NCI-H1092 (cell line): ENCODE measurements at places on chromosomes 6 and 20.

DNA sequence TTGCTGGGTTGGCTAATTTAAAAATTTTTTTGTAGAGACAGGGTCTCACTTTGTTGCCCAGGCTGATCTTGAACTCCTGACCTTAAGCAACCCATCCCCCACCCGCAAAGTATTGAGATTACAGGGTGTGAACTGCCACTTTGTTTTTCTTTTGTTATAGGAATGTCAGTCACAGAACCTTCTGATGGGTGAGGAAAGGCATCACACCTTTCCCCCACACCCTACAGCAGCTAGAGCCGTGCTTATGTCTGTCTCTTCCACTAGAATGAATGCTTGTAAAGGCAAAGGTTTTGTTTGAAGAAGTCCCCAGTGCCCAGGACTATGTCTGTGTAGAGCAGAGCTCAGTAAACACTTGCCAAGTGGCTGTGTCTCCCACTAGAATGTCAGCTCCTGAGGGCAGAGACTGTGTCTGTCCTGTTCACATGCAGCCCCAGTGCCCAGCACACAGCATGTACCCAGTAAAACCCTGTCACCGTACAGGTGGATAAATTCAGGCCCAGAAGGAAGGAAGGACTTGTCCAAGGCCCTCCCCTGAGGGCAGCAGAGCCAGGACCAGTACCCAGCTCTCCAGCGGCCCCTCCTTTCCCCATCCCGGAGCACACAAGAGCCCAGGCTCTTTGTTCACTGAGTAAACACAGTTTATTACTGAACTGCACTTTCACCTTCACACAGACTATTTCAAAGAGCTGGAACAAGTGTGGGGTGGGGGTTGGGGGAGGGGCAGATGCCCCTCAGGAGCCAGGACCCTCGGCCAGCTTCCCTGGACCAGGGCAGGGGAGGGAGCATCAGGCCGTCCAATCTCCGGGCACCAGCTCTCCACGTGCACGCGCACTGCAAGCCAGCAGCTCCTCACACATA is 26.4 kb downstream of the COX4I2 start:
- DNase-seq: peak; percentile 26

DNA sequence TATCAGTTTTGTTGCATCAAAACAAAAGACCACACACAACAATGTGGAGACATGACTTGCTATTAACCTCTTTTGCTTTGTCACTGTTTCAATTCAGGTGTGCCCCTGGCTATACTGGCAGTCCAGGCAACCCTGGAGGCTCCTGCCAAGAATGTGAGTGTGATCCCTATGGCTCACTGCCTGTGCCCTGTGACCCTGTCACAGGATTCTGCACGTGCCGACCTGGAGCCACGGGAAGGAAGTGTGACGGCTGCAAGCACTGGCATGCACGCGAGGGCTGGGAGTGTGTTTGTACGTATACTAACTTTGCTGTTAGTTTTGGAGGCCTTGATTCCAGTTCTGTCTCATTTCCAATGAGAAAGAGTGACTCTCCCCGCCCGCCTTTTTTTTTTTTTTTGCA is 356.9 kb downstream of the ARHGAP18 start:
- no peak for DNase-seq

DNA sequence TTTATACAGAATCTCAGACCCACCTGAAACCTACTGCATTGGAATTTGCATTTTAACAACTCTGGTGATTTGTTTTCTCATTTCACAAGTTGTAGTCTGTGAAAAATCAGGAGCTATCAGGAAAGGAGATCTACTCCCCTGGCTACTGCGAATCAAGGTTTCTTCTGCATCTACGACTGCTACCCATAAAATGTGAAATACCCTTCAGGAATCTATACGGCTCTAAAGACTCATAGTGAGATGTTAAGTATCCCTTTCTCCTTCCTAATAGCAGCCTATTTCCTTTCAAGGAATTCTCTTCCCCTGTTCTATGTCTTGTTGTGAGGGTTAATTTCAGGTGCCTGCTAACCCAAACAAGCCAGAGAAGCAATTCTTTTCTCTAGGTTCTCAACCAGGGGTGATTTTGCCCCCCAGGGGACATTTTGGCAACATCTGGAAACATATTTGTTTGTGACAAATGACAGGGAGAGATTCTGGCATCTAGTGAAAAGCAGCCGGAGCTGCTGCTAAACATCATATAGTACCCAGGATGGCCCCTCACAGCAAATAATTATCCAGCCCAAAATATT is 26.3 kb downstream of the WFDC3 start:
- no peak for DNase-seq

- no peak for DNase-seq
Measured at GRCh38 chr6:48713612-48714011, 602.6 kb upstream of the PTCHD4 start.

GRCh38 chr6:44192428-44193041 is 24.2 kb upstream of the MYMX start:
- no peak for DNase-seq

DNA sequence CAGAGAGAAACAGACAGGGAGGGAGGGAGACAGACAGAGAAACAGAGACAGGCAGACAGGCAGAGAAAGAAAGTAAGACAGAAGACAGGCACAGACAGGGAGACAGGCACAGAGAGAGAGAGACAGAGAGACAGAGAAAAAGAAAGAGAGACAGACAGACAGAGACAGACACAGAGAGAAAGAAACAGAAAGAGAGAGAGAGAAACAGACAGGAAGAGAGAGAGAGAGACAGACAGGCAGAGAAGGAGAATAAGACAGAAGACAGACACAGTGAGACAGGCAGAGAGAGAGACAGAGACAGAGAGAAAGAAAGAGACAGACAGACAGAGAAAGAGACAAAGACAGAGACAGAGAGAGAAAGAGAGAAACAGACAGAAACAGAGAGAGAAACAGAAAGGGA is 754.8 kb upstream of the DEFB115 start:
- DNase-seq: no peak

DNA sequence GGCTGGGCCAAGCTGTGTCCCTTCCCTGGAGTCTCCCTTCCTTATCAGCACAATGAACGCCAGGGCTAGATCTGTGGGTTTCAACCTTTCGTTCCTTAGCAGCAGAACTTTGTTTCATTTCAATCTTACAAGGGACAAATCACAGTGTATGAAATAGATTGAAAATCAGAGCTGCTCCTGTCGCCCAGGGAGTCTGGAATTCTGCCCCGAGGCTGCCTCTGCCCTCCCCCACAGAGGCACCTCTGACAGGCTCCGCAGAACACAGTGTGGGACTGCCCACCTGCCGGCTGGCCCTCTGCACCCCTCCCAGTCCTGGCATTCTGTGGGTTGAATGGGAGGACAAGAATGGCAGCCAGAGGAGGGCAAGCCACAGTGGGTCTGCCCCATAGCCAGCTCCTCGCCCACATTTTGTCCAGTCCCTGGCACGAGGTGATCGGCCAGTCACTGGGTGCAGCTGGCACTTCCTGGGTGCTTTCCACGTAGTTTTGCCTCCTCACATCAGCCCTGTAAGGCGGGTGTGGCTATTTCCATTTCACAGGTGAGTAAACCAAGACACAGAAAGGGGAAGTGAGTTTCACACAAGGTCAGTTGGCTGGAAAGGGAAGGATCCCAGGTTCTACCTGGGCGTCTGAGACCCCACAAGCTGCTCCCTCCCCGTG is 26.1 kb downstream of the MANBAL start:
- no peak for DNase-seq

GRCh38 chr20:53736757-53737395 is 143.2 kb upstream of the ZNF217 start:
- DNase-seq: no peak

DNA sequence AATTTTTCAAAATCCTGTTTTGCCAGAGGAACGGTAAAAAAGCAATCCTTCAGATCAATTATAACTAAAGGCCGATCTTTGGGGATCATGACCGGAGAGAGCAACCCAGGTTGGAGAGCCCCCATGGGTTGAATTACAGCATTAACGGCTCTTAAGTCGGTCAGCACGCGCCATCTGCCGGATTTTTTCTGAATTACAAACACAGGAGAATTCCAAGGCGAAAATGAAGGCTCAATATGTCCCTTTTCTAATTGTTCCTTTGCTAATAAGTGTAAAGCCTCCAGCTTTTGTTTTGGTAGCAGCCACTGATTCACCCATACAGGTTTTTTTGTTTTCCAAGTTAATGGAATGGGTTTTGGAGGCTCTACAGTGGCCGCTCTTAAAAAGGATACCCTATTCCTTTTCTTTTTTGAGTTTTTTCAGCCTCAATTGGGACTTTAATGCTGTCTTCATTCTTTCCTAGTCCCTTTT is 16.9 kb upstream of the PTCRA start:
- DNase-seq: peak; percentile 52

- DNase-seq: no peak
Measured at GRCh38 chr6:25278261-25278913, 787 bp upstream of the CARMIL1 start.

DNA sequence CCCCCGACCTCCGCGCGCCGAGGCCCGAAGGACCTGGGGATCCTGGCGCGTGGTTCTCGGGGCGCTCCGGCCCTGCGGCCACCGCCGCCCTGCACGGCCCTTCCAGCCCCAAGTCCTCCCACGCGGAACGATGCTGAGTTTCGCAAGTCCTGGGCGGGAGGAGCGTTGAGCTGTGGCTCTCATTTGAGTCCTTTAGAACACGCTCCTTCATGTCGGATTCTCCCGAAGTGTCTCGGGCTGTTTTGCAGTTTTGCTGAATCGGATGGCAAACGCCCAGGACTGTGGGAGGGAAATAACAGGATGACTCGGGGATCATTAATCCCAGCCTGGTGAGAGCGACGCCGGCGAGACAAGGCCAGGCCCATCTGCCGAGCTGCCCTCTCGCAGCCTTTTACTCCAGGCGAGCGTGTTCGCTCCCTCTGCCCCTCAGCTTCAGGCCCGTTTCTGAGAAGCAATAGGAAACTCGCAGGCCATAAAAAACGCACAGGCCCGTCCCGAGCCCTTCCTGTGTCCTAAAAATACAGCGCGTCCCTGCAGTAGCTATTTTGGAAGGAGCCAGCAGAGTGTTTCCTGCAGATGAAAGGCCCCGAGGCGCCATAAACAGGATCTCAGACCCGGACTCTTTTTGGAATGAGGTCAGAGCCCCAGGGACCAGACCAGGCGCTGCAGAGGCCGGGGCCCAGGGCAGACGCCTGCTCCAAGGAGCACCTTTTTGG is 153.5 kb downstream of the DLL1 start:
- no peak for DNase-seq

DNA sequence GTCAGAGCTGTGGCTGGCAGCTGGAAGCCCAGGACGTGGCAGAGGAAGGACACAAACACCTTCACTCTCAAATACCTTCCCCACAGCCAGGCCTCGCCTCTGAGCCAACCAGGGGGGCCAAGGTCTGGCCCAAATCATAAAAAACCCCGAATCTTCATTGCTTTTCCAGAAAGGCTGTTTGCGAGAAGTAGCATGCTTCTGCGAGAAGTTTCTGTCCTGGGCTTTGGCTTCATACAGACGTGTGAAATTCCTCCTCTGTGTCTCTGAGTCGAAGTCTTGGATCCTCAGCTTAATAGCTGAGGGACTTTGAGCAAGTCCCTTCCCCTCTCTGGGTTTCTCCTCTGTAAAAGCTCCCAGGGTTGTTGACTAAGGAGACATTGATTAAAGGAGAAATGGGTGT is 63.0 kb downstream of the CHMP4B start:
- DNase-seq: no peak
